Natural killer cell (primary cell): ENCODE measurements at places on chromosomes 1 and 21. TPM values are rescaled to one million over a fixed set of nuclear protein-coding genes. Genes with fewer than 3 reads are reported as not detected.

GRCh38 chr1:227787513-227788270 is 27.8 kb upstream of the PRSS38 start:
- H3K27me3 ChIP-seq = peaks cover 32% of the 10 kb centered on the region
- H3K4me3 ChIP-seq = peak overlapping the region; percentile 34
- no peaks in the 10 kb centered on the region for H3K36me3 ChIP-seq
- H3K4me1 ChIP-seq = peaks cover 31% of the 10 kb centered on the region
- H3K27ac ChIP-seq = no peak overlapping the region
- DNase-seq = peak; percentile 98

DNA sequence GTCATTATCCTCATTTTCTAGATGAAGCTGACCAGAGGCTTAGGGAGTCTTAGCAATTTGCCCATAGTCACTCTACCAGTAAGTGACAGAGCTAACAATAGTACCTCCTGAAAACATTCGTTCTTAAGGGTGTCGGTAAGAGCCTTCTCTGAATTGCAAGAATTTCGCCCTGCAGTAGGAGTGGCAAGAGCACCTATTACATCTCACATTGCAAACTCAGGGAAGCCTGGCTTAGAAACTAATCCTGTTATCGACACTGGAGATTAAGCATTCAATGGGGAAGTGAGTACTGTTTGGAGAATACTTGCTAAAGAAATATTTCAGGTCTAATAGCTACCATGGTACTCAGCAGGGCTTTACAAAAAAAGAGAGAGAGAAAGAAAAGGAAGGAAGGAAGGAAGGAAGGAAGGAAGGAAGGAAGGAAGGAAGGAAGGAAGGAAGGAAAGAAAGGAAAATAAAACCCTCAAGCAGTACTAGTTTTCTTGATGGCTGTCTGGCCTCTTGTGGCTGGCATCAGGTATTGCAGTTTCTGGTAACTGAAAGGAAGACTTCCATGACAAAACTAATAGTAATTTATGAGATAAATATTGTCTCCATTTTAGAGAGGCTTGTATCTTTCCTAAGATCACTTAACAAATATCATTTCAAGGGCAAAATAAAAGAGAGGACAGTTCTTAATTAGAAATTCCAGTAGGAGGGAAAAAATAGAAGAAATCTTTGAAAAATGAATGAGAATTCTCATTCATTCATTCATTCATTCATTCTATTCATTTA is 10.4 kb downstream of the C1orf226 start:
- H3K36me3 ChIP-seq = peaks cover 29% of the 10 kb centered on the region
- no peak for DNase-seq
- peaks cover 30% of the 10 kb centered on the region for H3K4me1 ChIP-seq
- no peak overlapping the region for H3K4me3 ChIP-seq
- H3K27ac ChIP-seq = no peak overlapping the region

- peaks cover 11% of the 10 kb centered on the region for H3K27me3 ChIP-seq
- peak; percentile 44 for DNase-seq
- H3K27ac ChIP-seq = no peak overlapping the region
- H3K4me1 ChIP-seq = peaks cover 25% of the 10 kb centered on the region
- no peaks in the 10 kb centered on the region for H3K36me3 ChIP-seq
- H3K4me3 ChIP-seq = no peak overlapping the region
These were observed 2.4 kb upstream of the NFIA start for GRCh38 chr1:61079898-61080336.

DNA sequence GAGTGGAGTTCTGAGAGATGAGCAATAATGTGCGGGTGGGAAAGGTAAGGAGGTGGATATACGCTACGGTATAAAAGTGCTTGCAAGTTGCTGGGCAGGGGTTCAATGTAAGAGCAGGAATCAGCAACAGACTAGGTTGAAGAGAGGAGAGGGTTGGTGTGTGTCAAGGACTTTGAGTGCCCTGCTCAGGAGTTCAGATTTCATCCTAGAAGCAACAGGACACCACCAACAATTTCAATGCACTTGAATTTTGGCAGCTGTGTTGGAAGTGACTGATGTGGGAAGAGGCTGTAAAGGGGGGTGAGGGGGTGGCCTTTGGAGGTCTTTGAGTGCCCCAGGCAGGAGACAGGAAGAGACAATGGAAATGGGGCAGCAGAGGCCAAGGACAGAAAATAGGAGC is 57.3 kb downstream of the RHOU start:
- no peaks in the 10 kb centered on the region for H3K27me3 ChIP-seq
- peaks cover 48% of the 10 kb centered on the region for H3K4me1 ChIP-seq
- H3K4me3 ChIP-seq = no peak overlapping the region
- H3K36me3 ChIP-seq = no peaks in the 10 kb centered on the region

GRCh38 chr1:53642215-53642555 is 96.8 kb downstream of the GLIS1 start:
- no peak for DNase-seq
- H3K4me3 ChIP-seq = no peak overlapping the region

- peak overlapping the region; percentile 24 for H3K4me3 ChIP-seq
- H3K27ac ChIP-seq = peak overlapping the region; percentile 78
- H3K27me3 ChIP-seq = no peaks in the 10 kb centered on the region
- H3K4me1 ChIP-seq = peaks cover 8% of the 10 kb centered on the region
These were observed 19.8 kb downstream of the KMO start for GRCh38 chr1:241551759-241552638.

- DNase-seq = no peak
- no peaks in the 10 kb centered on the region for H3K27me3 ChIP-seq
- H3K4me1 ChIP-seq = peaks cover 45% of the 10 kb centered on the region
- no peaks in the 10 kb centered on the region for H3K36me3 ChIP-seq
- H3K27ac ChIP-seq = no peak overlapping the region
These were observed 37.5 kb upstream of the ECE1 start for GRCh38 chr1:21327566-21328323.

DNA sequence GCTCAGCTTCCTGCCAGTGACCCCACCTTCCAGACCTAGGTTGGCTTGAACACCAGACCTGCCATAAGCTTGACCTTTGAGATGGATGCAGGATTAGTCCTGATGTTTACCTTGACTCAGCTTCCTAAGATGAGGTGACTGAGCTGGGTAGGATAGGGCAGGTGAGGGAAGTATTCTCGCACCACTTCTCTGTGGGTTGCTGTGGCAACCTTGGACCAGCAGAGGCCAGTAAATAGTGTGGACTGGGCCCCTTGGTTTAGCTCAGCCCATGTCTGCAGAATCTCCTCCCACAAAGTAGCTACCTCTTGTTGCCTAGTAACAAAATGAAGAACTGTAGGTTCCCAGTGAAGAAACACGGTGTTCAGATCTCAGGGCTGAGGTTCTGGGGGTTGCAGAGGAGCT is 8.4 kb downstream of the RPS6KA1 start:
- no peaks in the 10 kb centered on the region for H3K27me3 ChIP-seq
- DNase-seq = peak; percentile 52
- H3K27ac ChIP-seq = peak overlapping the region; percentile 27
- H3K4me1 ChIP-seq = peaks cover 80% of the 10 kb centered on the region
- H3K36me3 ChIP-seq = no peaks in the 10 kb centered on the region

- H3K27me3 ChIP-seq = no peaks in the 10 kb centered on the region
- H3K4me3 ChIP-seq = no peak overlapping the region
- H3K4me1 ChIP-seq = peaks cover 10% of the 10 kb centered on the region
- no peak for DNase-seq
- no peak overlapping the region for H3K27ac ChIP-seq
These were observed 2.4 kb upstream of the TARS2 start for GRCh38 chr1:150484861-150485260.

Gene NBPF20
- 2.4 TPM for total RNA-seq

DNA sequence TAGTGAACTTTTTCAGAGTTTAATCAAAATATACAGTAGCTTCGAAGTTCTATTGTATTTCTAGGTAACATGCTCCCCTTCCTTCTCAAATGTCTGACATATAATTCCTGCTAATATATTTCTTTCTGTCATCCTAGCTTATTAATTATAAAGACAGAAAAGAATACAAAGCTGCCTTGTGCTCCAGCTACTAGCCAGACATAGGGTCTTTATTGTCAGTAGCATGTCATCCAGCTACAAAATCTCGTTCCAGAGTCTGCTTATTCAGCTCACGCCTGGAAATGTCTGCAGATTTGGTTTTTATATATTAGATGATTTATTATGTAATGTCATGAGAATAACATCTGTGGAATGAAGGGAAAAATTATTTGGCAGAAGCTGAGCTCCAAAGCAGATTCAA is 1102.8 kb downstream of the BRINP3 start:
- no peak for DNase-seq
- H3K27ac ChIP-seq = no peak overlapping the region
- no peaks in the 10 kb centered on the region for H3K27me3 ChIP-seq
- H3K4me3 ChIP-seq = no peak overlapping the region
- H3K4me1 ChIP-seq = no peaks in the 10 kb centered on the region

- H3K4me3 ChIP-seq = no peak overlapping the region
- H3K36me3 ChIP-seq = no peaks in the 10 kb centered on the region
- peak overlapping the region; percentile 46 for H3K27ac ChIP-seq
- peaks cover 3% of the 10 kb centered on the region for H3K4me1 ChIP-seq
These were observed 1423.4 kb downstream of the NCAM2 start for GRCh38 chr21:22421416-22422180.

Gene CHAF1B
- total RNA-seq = 7.7 TPM

Gene KCNE2
- total RNA-seq = not detected

GRCh38 chr1:99680270-99680669 is 34.4 kb downstream of the PALMD start:
- no peaks in the 10 kb centered on the region for H3K4me1 ChIP-seq
- no peak overlapping the region for H3K4me3 ChIP-seq
- H3K36me3 ChIP-seq = no peaks in the 10 kb centered on the region
- DNase-seq = no peak
- no peak overlapping the region for H3K27ac ChIP-seq
- H3K27me3 ChIP-seq = no peaks in the 10 kb centered on the region

DNA sequence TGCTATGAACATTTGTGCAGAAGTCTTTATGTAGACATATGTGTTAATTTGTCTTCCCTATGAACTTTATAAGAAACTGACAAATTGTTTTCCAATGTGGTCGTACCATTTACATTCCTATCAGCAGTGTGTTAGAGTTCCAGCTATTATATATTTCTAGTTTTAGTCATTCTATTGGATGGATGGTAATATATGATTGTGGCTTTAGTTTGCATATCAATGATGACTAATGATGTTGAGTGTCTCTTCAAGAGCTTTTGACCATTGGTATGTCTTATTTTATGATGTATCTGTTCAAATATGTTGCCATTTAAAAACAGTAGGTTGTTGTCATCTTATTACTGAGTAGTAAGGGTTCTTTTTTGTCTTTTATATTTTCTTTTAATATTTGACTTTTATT is 16.2 kb upstream of the ZNF326 start:
- no peak overlapping the region for H3K4me3 ChIP-seq
- no peaks in the 10 kb centered on the region for H3K27me3 ChIP-seq
- no peaks in the 10 kb centered on the region for H3K4me1 ChIP-seq
- no peak overlapping the region for H3K27ac ChIP-seq

DNA sequence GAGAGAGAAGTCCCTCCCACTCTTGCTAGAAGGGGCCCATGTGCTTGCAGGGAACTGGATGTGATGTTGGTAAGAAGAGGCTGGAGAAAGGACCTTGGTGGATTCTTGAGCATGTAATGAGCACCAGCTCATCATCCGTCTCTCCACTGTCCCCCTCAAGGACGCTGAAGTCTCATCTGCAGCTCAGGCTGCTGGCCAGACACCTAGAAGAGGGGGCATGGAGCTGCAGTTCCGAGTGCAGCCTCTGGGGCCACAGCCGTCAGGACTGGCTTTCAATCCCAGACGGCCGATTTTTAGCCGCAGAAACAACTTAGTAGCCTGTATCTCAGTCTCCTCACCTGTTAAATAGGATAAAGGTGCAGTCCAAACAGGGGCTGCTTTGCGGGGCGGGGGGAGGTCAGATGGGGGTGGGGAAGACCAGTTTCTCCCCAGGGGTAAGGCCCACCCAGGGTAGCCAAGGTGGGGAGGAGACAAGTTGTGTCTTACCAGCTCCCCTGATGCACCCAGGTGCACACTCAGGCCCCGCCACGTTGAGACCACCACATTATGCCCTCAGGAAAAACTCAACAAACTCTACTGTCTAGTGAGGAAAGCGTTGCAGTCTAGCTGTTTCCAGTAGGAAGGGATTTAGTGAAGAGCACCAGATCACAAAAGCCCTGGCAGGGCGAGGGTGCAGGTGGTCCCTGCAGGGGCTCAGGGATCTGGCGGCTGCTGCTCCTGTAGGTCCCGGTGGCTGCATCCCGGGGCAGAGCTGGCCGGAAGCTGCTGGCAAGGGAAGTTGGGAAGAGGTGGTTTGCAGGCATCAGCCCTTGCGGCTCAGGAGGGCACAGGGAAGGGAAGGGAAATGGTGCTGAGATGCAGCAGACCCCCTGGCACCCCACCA is 29.5 kb downstream of the LDLRAP1 start:
- H3K4me3 ChIP-seq = no peak overlapping the region
- H3K4me1 ChIP-seq = peaks cover 19% of the 10 kb centered on the region
- no peak overlapping the region for H3K27ac ChIP-seq
- DNase-seq = peak; percentile 74

- no peaks in the 10 kb centered on the region for H3K4me1 ChIP-seq
- H3K36me3 ChIP-seq = peaks cover 13% of the 10 kb centered on the region
- H3K27ac ChIP-seq = no peak overlapping the region
- DNase-seq = no peak
- H3K27me3 ChIP-seq = no peaks in the 10 kb centered on the region
These were observed 42.4 kb downstream of the CAMTA1 start for GRCh38 chr1:6827630-6828165.

GRCh38 chr1:185463011-185463410 is 146.0 kb upstream of the IVNS1ABP start:
- H3K27me3 ChIP-seq = no peaks in the 10 kb centered on the region
- no peak for DNase-seq
- H3K4me3 ChIP-seq = no peak overlapping the region
- no peaks in the 10 kb centered on the region for H3K4me1 ChIP-seq
- no peaks in the 10 kb centered on the region for H3K36me3 ChIP-seq

DNA sequence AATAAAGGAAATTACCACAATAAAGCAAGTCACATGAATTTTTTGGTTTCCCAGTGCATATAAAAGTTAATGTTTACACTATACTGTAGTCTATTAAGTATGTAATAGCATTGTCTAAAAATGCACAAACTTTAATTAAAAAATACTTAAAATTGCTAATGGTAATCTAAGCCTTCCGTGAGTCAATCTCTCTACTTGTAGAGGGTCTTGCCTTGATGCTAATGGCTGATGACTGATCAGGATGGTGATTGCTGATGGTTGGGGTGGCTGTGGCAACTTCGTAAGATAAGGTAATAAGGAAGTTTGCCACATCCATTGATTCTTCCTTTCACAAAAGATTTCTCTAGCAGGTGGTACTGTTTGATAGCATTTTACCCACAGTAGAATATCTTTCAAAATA is 466.6 kb upstream of the PROX1 start:
- DNase-seq = no peak
- no peaks in the 10 kb centered on the region for H3K36me3 ChIP-seq
- no peaks in the 10 kb centered on the region for H3K27me3 ChIP-seq
- no peak overlapping the region for H3K4me3 ChIP-seq
- no peak overlapping the region for H3K27ac ChIP-seq

DNA sequence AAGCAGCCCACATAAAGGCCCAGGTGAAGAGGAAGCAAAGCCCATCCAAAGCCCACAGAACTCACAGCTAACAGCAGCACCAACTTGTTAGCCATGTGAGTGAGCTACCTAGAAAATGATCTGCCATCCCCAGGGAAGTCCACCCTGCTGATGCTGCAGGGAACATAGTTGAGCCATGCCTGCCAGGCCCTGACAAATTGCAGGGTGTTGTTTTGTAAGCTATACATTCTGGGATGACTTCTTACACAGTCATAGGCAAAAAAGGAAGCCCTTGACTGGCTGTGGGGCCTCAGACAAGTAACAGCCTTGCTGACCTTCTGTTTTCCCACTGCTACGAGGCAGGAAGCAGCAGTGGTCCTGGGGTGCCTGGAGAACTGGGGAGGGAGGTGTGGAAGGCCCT is 262.7 kb downstream of the MATN1 start:
- H3K27ac ChIP-seq = no peak overlapping the region
- no peak for DNase-seq
- no peaks in the 10 kb centered on the region for H3K4me1 ChIP-seq
- no peaks in the 10 kb centered on the region for H3K36me3 ChIP-seq
- H3K27me3 ChIP-seq = no peaks in the 10 kb centered on the region
- H3K4me3 ChIP-seq = no peak overlapping the region
